ENCODE measurements at places on chromosomes 7 and 10. TPM values are rescaled to one million over a fixed set of nuclear protein-coding genes. Genes with fewer than 3 reads are reported as not detected.

DNA sequence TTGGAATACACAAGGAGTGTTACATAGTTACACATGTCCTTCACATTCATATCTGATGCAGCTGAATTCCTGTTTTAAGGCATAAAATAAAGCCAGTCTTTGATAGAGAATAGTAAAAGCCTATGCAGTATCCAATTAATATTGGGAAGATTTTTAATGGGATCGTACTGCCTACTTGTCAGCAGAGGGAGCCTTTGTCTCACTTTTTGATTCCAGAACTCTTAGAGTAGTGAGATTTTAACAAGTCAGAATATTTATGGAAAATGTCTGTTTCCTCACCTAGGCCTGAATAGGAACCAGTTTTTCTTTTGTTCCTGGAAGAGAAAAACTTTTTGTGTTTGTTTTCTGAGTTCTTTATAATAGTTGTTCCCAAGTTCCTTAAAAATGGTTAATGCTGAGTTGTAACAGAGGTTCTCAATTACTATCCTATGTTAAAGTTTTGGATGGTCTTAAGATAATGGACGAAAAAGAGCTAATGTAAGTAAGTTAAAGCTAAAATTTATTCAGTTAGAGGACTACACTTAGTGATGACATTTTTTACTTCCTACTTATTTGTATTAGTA, 114.0 kb downstream of the BBS9 start:
- H3K27ac ChIP-seq: no peak overlapping the region
- no peaks in the 10 kb centered on the region for H3K27me3 ChIP-seq
- H3K4me3 ChIP-seq: no peak overlapping the region
- no peak for DNase-seq
- no peaks in the 10 kb centered on the region for H3K4me1 ChIP-seq

DNA sequence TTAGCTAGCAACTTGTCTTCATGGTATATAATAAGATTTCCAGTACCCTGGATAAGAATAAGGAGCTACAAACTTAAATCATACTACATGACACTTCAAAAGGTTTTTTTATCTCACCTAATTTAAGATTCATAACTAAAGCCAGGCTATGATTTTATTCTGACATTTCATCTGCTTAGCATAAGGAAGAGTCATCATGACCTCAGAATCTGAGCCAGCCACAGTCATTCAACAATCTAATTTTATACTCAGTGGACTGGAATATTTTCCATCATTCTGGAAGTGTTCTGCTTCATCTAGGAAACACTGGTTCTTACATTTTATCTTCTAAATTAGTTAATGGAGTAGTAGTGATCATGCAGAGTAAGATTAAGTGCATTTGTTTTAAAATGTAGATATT, 102.1 kb upstream of the KCND2 start:
- no peak overlapping the region for H3K4me3 ChIP-seq
- H3K27ac ChIP-seq: no peak overlapping the region
- no peak for DNase-seq
- H3K36me3 ChIP-seq: no peaks in the 10 kb centered on the region
- no peaks in the 10 kb centered on the region for H3K4me1 ChIP-seq

DNA sequence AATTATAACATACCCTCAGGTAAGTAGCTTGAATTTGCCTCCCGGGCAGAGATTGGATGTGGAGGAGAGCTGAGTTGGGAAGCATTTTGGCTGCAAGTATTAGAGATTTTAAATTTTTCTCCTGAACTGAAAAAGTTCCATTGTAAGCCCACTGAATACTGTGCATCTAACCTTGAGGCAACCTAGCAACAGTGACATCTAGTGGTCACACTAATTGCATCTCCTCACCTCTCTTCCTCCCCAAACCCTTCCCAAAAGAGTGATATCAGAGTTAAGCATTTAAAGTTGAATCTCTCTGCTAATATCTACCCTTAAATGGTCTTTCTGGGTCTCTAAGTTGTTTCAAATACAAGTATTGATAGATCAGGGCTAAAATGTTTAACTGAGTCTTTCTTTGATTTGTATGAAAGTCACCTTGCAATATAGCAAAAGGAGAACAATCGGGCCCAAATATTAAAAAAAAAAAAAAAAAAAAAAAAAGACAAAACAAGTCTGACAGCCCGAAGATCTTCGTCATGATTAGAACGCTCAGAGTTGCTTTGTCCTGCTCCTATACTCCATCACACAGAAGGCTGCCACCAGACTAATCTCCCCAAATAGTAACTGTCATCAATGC, 40.4 kb upstream of the DLX5 start:
- no peaks in the 10 kb centered on the region for H3K36me3 ChIP-seq
- DNase-seq: peak; percentile 39
- H3K27me3 ChIP-seq: no peaks in the 10 kb centered on the region
- H3K27ac ChIP-seq: no peak overlapping the region

- H3K4me3 ChIP-seq: no peak overlapping the region
- no peaks in the 10 kb centered on the region for H3K4me1 ChIP-seq
- no peak overlapping the region for H3K27ac ChIP-seq
These were observed 24.1 kb upstream of the ZC3HAV1L start for GRCh38 chr7:139059905-139060304.

- H3K4me1 ChIP-seq: no peaks in the 10 kb centered on the region
- no peaks in the 10 kb centered on the region for H3K27me3 ChIP-seq
- no peak overlapping the region for H3K4me3 ChIP-seq
- no peaks in the 10 kb centered on the region for H3K36me3 ChIP-seq
These were observed 400.7 kb upstream of the MKI67 start for GRCh38 chr10:128526791-128527375.

- H3K36me3 ChIP-seq: no peaks in the 10 kb centered on the region
- DNase-seq: no peak
- H3K4me1 ChIP-seq: no peaks in the 10 kb centered on the region
- H3K4me3 ChIP-seq: no peak overlapping the region
These were observed 492.5 kb downstream of the ETV1 start for GRCh38 chr7:13496976-13497375.

MRLN gene
- total RNA-seq: not detected

- DNase-seq: no peak
- no peak overlapping the region for H3K4me3 ChIP-seq
- H3K27me3 ChIP-seq: no peaks in the 10 kb centered on the region
- peaks cover 66% of the 10 kb centered on the region for H3K4me1 ChIP-seq
- no peaks in the 10 kb centered on the region for H3K36me3 ChIP-seq
These were observed 24.5 kb upstream of the ZNF488 start for GRCh38 chr10:47408606-47409005.

LBX1 gene
- not detected for total RNA-seq

MBL2 gene
- not detected for total RNA-seq

DNA sequence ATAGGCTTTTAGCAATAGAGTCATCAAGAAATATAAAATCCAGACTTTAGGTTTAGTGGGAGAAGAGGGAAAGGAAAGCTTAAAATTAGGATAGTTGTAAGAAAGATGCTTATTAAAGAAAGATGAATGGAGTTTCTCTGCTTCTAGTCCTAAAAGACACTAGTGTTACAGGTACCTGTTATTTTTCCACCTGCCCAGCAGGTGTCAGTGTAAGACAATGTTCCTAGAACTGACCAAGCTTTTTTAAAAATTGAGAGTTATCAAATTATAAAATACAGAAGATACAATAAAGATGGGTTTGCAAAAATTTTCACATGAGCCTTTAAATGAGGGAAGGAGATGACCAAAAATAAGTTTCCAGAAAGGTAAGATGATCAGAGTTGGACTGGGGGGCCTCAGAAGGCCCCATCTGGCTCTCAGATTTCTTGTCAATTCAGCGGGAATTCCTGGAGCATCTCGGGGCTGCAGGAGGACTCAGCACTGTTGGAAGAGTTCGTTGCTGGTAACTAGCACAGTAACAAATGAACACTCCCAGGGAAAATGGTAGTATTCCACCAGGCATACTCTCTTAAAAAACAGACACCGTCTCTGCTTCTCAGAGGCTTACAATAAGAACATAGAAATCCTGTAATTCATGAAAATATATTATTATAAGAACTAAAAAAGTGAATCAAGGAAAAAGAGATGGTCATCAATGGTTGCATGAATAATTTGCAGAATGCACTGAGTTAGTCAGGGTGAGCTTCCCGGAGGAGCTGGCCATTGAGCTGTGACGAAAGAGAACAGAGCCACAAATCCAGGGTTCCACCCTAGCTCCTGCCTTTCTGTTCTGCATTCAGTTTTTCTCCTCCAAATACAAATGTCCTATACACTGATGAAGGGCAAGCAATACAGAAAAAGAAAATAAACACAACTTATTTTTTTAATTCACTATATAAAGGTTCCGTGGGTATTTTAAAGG, 71.8 kb upstream of the PIK3CG start:
- no peaks in the 10 kb centered on the region for H3K27me3 ChIP-seq
- H3K4me1 ChIP-seq: peaks cover 13% of the 10 kb centered on the region
- no peak for DNase-seq

GIMAP5 gene
- not detected for total RNA-seq

SLC26A5 gene
- not detected for total RNA-seq

- no peak for DNase-seq
- H3K4me3 ChIP-seq: no peak overlapping the region
- no peaks in the 10 kb centered on the region for H3K36me3 ChIP-seq
- 0 out of 2 replicates have a peak, but pooled peaks cover 6% of the 10 kb centered on the region for H3K27me3 ChIP-seq
- H3K27ac ChIP-seq: no peak overlapping the region
These were observed 196.8 kb upstream of the PDE1C start for GRCh38 chr7:32266932-32267475.

- H3K4me1 ChIP-seq: peaks cover 6% of the 10 kb centered on the region
- no peaks in the 10 kb centered on the region for H3K36me3 ChIP-seq
- H3K27me3 ChIP-seq: no peaks in the 10 kb centered on the region
- H3K27ac ChIP-seq: no peak overlapping the region
- no peak overlapping the region for H3K4me3 ChIP-seq
These were observed 31.0 kb upstream of the ABCB4 start for GRCh38 chr7:87506246-87507180.

SAMD9L gene
- total RNA-seq: 16.4 TPM

TLX1 gene
- not detected for total RNA-seq

DNA sequence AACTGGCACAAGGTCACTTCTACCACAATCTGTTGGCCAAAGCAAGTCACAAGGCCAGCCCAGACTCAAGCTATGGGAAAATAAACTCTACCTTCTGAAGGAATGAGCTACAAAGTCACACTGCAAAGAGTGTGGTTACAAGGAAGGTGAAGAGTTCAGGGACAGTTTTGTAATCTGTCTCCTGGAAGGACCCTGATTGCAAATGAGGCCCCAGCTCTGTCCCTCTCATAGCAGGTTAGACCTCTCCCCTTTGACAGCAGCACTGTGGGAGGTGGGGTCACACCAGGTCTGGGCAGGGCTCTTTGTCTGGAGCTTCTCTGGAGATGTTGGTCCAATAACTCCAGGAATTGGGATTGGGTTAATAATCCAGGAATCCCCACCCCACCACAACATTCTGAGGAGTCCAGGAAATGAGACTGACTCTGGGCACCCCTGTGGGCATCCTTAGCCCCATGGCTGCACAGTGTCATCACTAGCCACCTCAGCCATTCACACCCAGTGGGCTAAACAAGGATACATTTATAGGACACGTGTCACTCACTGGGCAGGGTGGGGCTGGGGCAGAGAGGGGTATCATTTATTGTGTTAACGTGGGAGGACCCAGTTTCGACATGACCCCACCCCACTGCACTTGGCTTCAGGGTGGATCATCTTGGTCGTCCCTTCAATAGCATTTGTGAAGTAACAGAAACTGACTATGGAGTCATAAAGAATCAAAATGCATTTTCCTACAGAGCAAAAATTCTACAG, 23.7 kb upstream of the C10orf105 start:
- no peaks in the 10 kb centered on the region for H3K27me3 ChIP-seq
- DNase-seq: no peak
- peaks cover 11% of the 10 kb centered on the region for H3K4me1 ChIP-seq
- H3K36me3 ChIP-seq: no peaks in the 10 kb centered on the region

MAP3K8 gene
- total RNA-seq: 3.9 TPM

GRCh38 chr7:100882785-100883526, 6.6 kb downstream of the UFSP1 start:
- no peak overlapping the region for H3K27ac ChIP-seq
- H3K4me3 ChIP-seq: no peak overlapping the region
- H3K36me3 ChIP-seq: peaks cover 96% of the 10 kb centered on the region
- DNase-seq: no peak
- H3K4me1 ChIP-seq: no peaks in the 10 kb centered on the region

- H3K4me3 ChIP-seq: no peak overlapping the region
- H3K27me3 ChIP-seq: no peaks in the 10 kb centered on the region
- H3K4me1 ChIP-seq: no peaks in the 10 kb centered on the region
- no peak for DNase-seq
- H3K36me3 ChIP-seq: no peaks in the 10 kb centered on the region
- H3K27ac ChIP-seq: no peak overlapping the region
These were observed 47.9 kb downstream of the ADCY1 start for GRCh38 chr7:45622058-45622457.

DNA sequence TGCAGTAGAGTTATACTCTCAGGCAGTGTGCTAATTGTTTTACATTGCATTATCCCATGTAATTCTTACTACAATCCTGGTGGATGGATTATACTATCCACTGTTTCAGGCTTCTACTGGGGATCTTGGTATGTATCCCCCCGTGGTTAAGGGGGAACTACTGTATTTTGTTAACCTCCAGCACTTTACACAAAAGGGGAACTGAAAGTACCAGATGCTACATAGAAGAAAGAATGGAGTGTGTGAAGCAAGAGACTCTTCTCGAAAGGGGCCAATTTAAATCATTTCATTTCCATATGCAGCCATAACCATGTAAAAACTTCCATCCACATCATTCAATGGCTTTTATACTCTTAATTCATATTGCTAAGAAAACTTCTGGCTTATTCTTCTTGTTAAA, 69.4 kb downstream of the C1GALT1 start:
- no peak overlapping the region for H3K27ac ChIP-seq
- H3K4me1 ChIP-seq: no peaks in the 10 kb centered on the region
- no peak for DNase-seq
- no peaks in the 10 kb centered on the region for H3K36me3 ChIP-seq
- no peaks in the 10 kb centered on the region for H3K27me3 ChIP-seq
- no peak overlapping the region for H3K4me3 ChIP-seq

DNA sequence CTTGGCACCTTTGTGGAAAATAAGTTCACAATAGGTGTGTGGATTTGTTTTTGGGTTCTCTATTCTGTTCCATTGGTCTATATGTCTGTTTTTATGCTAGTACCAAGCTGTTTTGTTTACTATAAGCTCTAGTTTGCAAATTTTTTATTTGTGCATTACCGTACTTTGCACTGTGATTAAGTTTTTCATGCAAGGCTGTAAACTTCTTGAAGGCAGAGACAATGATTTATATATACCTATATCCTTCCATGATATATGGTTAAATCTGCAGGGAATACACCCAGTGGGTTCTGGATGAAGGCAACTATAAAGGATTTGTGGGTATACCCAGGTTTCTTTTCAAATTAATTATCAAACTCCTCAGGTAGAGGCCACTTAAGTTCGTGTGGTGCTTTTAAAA, 91.8 kb upstream of the PDLIM1 start:
- no peaks in the 10 kb centered on the region for H3K4me1 ChIP-seq
- no peak overlapping the region for H3K4me3 ChIP-seq
- DNase-seq: no peak
- 0 out of 2 replicates have a peak, but pooled peaks cover 7% of the 10 kb centered on the region for H3K27me3 ChIP-seq
- no peak overlapping the region for H3K27ac ChIP-seq
- no peaks in the 10 kb centered on the region for H3K36me3 ChIP-seq

GLUD1 gene
- 176 TPM for total RNA-seq

GRCh38 chr10:68224810-68225209, 7.1 kb downstream of the ATOH7 start:
- no peak overlapping the region for H3K4me3 ChIP-seq
- DNase-seq: no peak
- H3K4me1 ChIP-seq: no peaks in the 10 kb centered on the region
- H3K36me3 ChIP-seq: no peaks in the 10 kb centered on the region
- H3K27me3 ChIP-seq: peaks cover 7% of the 10 kb centered on the region

MOGAT3 gene
- not detected for total RNA-seq

- H3K27ac ChIP-seq: no peak overlapping the region
- H3K4me1 ChIP-seq: peaks cover 21% of the 10 kb centered on the region
- no peak overlapping the region for H3K4me3 ChIP-seq
- H3K27me3 ChIP-seq: no peaks in the 10 kb centered on the region
These were observed 20.5 kb downstream of the BNIP3 start for GRCh38 chr10:131961047-131961776.

SOSTDC1 gene
- 0.25 TPM for total RNA-seq

Data from SJSA1 (cell line).